ENCODE measurements at places on chromosomes 12 and 14.

DNA sequence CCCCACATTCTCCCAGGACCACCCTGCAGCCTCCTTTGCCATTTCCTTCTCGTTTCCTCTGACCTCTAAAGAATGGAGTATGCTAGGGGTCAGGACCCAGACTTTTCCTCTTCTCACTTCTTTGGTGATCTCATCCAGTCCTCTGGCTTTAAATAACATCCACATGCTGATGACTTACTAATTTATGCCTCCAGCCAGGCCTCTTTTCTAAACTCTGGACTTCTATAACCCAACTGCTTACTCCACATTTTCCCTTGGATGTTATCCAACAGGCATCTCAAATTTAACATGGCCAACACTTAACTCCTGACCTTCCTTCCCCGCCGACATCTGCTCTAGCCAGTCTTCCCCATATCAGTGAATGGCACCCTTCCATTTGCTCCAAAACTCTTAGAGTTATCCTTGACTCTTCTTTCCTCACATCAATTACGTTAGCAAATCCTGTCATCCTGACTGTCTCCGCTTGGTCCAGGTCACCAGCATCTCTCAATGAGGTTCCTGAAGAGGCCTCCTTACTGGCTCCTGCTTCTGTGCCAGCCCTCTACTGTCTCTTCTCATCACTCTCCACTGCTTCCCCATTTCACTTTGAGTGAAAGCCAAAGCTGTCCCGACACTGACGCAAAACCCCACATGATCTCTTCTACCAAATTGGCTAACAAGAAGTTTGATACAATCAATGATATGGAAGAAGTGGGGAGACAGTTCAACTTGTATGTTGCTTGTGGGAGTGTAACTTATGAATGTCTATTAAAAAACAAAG, 42.7 kb downstream of the TMBIM6 start:
- no peak for DNase-seq

GRCh38 chr14:79629411-79630287, 581.7 kb downstream of the DIO2 start:
- no peak for DNase-seq

GRCh38 chr12:79690638-79691510, at the start of gene PAWR:
Gene PAWR, minus strand, starts transcription at chr12:79690964. Its CDS starts 720 bp downstream, at chr12:79690244.
- peak; percentile 80 for DNase-seq

- no peak for DNase-seq
Observed at GRCh38 chr12:6829536-6830220, 1.5 kb downstream of the P3H3 start.

- DNase-seq = no peak
Observed at GRCh38 chr14:105051182-105052109, 13.8 kb downstream of the GPR132 start.

DNA sequence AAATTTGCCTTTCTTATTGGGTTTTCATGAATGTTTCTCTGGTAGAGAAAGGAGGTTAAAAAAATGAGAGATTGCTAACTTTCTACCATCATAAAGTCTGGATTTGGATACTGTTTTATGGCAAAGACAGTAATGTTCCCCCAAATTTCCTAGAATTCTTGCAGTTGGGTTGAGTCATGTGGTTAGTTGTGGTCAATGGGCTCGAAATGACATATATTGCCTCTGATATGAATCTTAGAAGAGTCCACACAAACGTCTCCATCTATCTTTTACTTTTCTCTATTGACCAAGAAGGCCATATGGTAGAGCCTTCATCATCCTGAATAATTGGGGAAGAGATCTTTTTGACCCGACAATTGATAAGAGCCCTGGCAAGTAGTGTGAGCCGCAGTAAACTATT, 119.5 kb upstream of the PMCH start:
- no peak for DNase-seq

- no peak for DNase-seq
Observed at GRCh38 chr12:122452701-122453285, 30.3 kb upstream of the CLIP1 start.

GRCh38 chr12:105067511-105068031, 16.7 kb downstream of the ALDH1L2 start:
- DNase-seq = no peak

- DNase-seq = peak; percentile 35
Observed at GRCh38 chr12:124655048-124655697, 87.8 kb upstream of the NCOR2 start.

DNA sequence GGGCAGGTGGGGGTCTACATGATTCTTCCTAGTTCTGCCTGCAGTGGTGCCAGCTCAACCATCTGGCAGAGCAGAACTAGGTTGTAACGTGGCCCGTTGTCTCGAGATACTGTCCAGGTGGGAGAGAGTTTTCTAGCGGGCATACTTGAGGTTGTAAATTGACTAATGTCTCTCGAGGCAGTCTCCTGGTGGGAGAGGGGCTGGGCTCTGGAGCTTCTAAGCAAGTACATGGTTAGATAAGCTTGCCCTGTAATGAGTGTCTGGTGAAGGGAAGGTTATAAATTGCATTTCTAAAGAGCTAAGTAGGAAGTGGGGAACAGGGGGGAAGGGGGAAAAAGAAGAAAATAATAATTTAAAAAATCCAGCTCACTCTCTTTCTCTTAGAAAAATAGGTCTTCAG, 18.1 kb downstream of the BDKRB1 start:
- no peak for DNase-seq

- no peak for DNase-seq
Observed at GRCh38 chr12:129258781-129259318, 405.6 kb downstream of the GLT1D1 start.

- DNase-seq = no peak
Observed at GRCh38 chr14:26987744-26988363, 390.0 kb upstream of the NOVA1 start.

- no peak for DNase-seq
Observed at GRCh38 chr14:53517270-53517960, 364.3 kb upstream of the DDHD1 start.

DNA sequence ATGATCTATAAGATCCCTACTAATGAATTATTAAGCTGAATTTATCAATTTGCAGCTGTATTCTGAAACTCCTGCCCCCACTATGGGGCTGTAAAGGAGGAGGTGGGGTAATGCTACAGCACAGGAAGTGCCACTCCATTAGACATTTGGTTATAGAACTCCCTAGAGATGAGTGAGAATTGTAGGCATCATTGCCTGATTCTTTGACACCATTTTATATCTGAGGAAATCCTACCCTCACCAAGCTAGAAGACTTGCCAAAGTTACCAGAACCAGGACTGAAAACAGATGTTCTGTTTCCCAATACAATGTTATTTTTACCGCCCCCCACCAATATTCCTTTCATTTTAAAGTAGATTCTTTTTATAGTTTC, 182.4 kb downstream of the EGLN3 start:
- DNase-seq = no peak

DNA sequence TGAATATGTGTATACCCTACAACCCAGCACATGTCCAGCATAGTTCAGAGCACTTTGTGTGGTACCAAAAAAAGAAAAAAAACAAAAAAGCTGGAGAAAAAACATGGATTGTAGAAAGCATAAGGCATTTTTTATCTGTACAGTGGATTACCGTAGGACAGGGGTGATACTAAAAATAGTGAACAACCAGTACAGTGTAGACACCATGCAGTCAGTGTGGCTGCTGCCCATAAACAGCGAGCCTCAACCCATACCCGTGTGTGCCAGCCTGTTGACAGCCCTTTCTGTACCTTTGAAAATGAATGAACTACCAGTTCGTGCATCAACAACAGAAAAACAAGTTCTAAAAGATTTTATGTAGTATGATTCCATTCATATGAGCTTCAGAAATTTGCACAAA, 25.1 kb downstream of the RASSF8 start:
- no peak for DNase-seq

DNA sequence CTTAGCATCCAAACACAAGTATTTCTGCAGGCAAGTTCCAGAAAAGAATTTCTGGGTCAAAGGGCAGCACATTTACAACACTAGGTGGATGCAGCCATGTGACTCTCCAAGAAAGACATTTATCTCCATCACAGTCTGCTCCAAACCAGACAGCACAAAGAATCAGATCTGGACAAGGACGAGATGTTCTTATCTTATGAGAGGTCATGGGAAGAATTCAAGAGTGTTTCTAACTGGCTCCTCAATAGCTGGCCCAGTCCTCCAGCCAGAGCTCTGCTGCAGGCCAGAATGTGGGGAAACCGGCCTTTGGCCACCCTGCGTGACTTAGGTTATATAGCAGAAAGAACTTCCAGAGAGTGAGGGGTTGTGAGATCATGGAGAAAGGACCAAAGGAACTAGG, 17.4 kb downstream of the TMEM119 start:
- DNase-seq = no peak

GRCh38 chr12:127373559-127373958, 893.4 kb upstream of the TMEM132C start:
- DNase-seq = no peak

- DNase-seq = no peak
Observed at GRCh38 chr12:55816881-55817344, 611 bp downstream of the SARNP start.

- no peak for DNase-seq
Observed at GRCh38 chr12:77152623-77153193, 87.3 kb upstream of the E2F7 start.

DNA sequence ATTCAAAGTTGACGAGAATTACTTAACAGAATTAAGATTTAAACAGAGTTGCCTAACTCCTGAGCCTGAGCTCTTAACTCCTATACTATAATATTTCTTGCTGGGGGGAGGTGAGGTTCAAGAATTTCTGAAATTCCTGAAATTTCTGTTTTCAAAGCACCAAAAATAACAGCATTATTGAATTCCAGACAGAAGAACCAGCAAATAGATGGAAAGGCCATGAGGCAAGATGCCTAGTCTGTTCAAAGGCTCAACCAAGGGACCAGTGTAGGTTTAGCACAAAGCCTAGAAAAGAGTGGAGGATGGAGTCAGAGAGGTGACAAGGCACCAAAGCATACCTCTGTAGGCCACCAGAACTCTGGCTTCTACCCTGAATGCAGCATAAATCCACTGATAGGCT, 76.4 kb downstream of the PPP1R12A start:
- DNase-seq = no peak

- no peak for DNase-seq
Observed at GRCh38 chr14:44030831-44031383, 476.2 kb downstream of the FSCB start.

DNA sequence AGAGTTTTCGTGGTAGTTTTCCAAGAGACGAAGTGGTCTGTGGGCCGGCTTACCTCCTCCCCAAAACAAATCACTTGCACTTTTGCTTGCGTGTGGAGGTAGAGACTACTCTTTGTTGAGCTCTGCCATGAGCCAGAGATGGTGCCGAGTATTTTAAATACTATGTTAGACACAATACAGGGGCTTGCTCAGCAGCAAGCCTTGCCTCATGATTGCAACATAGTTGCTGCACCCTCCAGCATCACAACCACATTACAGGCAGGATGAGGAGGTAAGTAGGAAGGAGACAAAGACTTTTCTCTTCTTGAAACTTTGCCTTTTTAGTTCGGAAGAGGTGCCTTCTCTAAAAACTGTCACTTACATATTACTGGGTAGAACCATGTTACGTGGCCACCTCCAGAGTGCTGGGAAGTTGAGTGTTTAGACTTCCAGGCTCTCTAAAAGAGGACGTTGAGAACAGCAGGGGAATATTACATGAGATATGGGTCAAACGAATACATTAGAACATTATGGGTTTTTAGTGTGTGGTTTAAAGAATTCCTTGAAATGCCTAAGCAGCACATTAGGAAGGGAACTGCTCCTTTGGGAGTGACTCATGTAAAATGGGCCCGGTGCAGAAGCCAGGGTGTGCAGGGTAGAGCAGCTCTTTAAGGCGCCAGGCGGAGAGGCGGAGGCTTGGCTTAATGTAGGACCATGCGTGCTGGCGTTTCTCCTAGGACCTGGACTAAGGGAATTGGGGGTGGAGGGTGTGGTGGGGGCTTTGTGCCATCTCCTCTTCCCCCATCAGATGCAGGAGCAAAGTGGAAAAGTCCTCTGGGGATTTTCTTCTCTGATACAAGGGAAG, 110.6 kb upstream of the PRMT8 start:
- DNase-seq = no peak

DNA sequence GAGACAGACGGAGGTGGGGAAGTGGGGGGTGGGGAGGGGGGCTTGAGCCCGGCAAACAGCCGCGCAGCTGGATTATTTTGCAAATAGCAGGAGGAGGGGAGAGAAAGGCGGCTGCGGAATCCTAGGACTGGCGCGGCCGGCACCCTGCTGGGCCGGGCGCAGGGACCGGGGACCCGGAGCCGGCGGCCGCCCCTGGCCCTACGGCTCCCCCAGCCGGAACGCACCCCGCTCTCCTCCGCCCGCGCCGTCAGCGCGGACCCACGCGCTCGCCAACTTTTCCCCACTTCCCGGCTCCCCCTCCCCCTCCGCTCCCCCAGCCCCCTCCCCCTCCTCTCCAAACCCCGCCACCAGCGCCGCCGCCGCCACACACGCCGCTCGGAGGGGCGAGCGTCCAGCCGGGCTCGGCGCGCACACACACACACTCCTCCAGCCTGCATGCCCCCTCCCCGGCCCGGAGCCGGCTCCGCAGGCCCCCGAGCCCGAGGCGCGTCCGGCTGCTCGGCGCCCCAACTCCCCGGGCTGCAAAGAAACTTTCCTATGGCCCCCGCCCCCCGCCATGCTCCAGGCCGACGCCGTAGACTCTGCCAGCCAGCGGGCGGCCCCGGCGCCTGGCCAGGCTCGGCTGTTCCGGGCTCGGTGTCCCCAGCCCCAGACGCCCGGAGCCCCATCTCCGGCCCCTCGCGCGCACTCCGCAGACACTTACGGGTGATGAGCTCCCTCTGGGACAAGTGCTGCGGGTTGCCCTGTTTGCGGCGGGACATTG, 1.4 kb downstream of the BCL11B start:
- no peak for DNase-seq

DNA sequence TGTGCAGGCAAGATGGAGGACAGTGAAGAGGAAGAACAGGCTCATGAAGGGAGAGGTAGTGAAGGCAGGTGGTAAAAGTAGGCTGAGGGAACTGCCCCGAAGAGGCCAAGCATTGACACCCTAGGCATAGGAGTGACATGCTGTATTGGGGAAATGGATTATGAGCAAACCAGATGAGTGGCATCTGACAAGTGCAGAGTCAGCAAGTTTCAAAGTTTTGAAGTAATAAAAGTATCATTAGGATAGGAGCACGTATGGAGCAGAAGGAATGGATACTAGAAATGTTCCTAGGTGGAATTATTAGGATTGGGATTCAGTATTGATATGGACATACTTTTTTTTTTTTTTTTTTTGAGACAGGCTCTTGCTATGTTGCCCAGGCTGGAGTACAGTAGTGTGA, 139.8 kb downstream of the SAMD4A start:
- no peak for DNase-seq

GRCh38 chr14:86961106-86961716, 1031.8 kb downstream of the GALC start:
- DNase-seq = no peak

DNA sequence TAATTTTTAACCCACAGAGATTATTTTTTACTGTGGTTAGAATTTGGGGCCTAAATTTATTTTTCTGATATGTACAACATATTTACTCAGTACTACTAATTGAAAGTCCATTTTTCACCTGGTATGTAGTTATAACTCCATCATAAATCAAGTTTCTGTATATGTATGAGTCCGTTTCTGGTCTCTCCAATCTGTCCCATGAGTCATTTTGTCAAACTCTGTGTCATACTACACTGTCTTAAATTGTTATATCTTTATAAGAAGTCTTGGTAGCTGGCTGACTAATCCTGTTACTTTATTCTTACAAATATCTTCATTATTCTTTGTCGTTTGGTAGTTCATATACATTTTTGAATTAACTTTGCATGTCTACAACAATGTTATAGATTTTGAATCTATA, 344.0 kb downstream of the PDZRN4 start:
- no peak for DNase-seq

- no peak for DNase-seq
Observed at GRCh38 chr14:49485290-49485689, 100.9 kb downstream of the RPS29 start.

GRCh38 chr14:103301512-103302354, 32.3 kb upstream of the EIF5 start:
- no peak for DNase-seq

- DNase-seq = no peak
Observed at GRCh38 chr12:3768911-3769447, 16.1 kb upstream of the CRACR2A start.
